NCI-H510A treated with DMSO at 0.1 percent for 48 hours (cell line): ENCODE measurements at places on chromosomes 11 and 22.
A peak's percentile ranks its signal among the peaks of the same experiment; 100 is the strongest.

GRCh38 chr11:43123443-43123842 is 188.4 kb upstream of the API5 start:
- DNase-seq = no peak

DNA sequence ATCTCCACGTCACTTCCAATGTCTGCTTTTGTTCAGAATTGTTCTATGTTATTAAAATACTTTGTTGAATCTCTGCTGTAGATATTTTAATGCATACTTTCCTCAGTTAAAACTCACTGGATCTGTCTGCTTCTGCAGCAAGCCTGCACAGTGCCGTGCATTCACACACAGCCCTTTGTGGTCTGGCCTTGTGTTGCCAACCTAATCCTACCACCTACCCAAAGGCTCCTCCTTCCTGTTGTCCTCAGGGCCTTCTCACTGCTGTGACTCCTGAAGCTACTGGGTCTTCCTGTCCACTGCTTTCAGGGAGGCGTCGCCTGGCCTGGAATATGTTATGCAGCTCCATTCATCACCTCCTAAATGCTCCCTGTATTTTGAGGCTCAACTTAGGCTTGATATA is 67.0 kb downstream of the PPP6R3 start:
- no peak for DNase-seq

DNA sequence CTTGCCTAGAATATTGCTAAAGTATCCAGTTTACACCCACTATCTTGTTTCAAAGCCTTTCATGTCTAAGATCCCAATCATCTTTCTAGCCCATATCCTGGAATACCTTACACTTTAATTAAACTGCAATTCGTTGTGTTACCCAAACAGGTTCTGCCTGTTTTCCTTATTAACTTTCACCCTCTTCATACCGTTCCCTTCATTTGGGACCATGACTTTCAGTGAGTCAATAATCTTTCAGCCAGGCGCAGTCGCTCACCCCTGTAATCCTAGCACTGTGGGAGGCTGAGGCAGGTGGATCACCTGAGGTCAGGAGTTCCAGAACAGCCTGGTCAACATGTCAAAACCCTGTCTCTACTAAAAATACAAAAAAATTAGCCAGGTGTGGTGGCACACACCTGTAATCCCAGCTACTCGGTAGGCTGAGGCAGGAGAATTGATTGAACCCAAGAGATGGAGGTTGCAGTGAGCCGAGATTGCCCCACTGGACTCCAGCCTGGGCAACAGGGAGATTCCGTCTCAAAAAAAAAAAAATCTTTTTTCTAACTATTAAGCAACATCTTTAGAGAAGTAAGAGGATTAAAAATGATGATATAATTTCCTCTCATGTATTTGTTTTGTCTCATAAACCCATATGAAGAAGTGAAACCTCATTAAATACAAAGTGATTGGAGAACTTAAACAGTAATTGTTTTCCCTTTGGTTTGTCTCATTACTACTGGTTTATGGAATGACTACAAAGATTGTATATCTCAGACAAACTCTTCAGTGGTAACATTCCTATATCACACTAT is 20.7 kb downstream of the DMC1 start:
- DNase-seq = peak; percentile 9

DNA sequence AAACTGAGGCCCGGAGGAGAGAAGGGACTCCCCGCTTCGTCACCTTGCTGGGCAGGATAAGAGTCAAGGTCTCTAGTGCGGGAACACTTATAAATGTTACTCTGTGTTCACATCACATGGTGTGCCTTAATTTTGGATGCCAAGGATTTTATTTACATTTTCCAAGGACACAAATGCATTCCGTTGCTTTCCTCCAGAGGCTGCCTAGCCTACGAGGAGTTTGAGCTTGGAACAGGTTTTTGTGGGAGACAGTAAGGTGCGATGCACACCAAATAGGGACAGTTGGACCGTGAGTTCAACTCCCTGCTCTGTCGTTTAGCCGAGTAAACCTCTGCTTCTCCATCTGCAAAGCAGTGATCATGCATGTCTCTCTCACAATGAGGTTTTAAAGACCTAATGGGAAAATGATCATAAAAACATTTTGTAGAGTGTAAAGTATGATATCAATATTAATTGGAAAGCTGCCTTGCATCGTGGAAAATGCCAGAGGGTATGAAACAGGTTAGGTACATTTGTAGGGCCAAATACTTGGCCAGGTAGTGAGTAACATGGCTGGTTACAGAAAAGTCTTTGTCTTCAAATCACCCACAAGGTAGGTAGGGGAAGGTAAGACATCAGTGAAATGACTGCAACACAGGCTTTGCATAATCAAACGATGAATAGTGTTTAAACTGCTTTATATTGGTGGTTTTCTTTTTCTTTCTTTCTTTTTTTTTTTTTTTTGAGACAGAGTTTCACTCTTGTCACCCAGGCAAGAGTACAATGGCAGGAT is 61.8 kb downstream of the ST3GAL4 start:
- DNase-seq = no peak

DNA sequence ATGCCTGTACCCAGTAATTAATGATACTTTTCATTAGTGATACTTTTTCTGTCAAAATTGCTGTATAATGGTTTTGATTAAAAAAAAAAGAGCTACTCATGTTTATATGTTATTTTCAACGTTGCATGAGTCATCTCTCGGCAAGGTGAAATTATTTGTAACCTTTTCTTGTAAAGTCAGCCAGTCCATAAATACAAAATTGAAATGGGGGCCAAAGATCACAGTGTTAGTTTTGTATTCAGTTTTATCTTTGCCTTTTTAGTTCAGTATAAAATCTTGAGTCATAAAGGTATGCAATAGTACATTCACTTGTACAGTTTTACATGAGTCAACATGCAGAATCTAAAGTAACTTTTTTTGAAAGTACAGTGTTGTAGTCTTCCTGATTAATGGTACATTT is 4.3 kb downstream of the ARHGEF12 start:
- DNase-seq = no peak

GRCh38 chr22:28788601-28789000 is 11.8 kb downstream of the XBP1 start:
- DNase-seq = no peak

- no peak for DNase-seq
Observed at GRCh38 chr11:117603932-117604331, 193.1 kb downstream of the DSCAML1 start.

DNA sequence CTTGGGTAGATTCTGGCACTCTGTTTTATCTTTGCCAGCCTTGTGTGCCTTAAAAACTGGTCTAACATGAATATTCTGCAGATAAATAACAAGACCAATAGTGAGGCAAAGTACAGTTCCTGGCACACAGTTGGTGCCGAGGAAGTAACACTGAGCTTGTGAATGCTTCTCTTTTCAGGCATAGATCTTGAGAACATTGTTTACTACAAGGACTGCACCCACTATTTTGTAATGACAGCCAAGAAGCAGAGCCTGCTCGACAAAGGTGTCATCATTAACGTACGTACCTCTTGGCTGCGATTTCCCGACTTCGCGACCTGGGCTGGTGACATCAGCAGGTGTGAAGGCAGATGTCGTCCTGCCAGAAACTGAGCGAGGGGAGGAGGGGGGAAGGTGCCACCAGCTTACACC is 105.7 kb downstream of the MICAL2 start:
- DNase-seq = no peak

GRCh38 chr11:8697054-8697453 is 14.5 kb downstream of the RPL27A start:
- DNase-seq = no peak

DNA sequence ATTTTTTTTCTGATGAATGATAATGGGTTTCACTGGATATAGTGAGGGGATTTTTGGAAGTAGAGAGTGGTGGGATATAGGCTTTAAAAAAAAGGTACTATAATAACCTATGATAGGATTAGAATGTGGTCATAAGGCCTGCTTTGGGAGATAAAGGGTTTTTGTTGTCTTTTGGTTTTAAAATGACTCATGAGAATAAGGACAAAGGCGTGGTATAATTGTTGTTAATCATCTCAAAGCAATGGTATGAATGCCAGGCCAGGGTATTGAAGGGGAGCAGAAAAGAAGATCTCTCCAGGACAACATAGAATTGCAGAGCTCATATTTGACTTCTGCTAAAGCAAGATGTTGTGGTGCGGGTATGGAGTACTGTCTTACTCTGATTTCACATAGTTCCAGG is 579.4 kb downstream of the JRKL start:
- DNase-seq = no peak

DNA sequence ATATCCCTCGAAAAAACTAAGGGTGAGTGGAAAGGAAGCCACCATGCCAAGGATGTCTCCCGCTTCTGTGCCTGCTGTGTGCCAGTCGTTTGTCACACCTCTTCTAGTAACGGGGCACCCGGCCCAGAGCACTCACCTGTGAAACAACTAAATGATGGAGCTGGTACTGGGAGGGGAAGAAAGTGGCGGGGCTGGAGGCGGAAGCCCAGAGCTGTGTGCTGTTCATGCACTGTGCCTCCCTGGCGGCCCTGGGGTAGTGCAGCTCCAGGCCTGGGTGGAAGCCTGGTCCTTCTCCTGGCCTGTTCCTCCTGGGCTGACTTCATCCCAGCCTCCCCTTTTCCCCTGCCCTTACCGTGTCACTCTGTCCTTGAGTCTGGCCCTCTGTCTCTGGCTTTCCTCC is 130.2 kb downstream of the CEP164 start:
- DNase-seq = peak; percentile 53

DNA sequence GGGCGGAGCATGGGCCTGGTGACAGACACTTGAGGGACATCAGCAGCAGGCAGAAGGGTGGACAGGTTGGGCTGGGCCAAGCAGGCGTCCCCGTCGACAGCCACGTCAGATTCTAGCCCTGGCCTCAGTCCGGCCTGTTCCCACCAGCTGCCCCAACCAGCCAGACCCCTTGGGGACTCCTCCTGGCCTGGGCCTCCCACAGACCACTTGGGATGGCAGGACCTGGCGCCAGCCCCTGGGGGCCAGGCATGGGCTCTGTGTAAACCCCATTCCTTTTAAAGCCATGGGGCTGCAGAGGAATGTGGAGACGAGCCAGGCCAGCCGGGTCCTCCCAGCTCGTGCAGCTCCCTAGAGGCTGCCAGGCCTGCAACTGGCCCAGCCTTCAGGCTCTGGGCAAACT is 4.7 kb upstream of the SUSD2 start:
- DNase-seq = no peak

GRCh38 chr11:34416088-34416487 is 22.6 kb upstream of the CAT start:
- DNase-seq = no peak

- DNase-seq = no peak
Observed at GRCh38 chr22:39144101-39144767, 8.2 kb downstream of the CBX7 start.

GRCh38 chr22:19057539-19057938 is 64.7 kb downstream of the DGCR2 start:
- DNase-seq = no peak

- no peak for DNase-seq
Observed at GRCh38 chr11:27612932-27613880, 87.0 kb downstream of the BDNF start.

GRCh38 chr22:43628250-43628649 is 183.9 kb downstream of the EFCAB6 start:
- no peak for DNase-seq

DNA sequence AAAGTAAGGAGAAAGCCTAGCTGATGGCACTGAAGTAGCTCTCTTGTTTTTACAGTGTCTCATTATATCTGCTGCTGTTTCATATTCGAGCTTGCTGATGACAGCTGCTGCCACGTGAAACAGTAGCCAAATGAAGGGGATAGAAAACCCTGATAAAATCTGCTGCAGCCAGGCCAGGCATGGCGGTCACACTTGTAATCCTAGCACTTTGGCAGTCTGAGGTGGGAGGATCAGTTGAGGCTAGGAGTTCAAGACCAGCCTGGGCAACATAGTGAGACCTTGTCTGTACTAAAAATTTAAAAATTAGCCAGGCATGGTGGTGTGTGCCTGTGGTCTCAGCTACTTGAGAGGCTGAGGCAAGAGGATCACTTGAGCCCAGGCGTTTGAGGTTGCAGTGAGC is 13.4 kb downstream of the IFT46 start:
- no peak for DNase-seq

DNA sequence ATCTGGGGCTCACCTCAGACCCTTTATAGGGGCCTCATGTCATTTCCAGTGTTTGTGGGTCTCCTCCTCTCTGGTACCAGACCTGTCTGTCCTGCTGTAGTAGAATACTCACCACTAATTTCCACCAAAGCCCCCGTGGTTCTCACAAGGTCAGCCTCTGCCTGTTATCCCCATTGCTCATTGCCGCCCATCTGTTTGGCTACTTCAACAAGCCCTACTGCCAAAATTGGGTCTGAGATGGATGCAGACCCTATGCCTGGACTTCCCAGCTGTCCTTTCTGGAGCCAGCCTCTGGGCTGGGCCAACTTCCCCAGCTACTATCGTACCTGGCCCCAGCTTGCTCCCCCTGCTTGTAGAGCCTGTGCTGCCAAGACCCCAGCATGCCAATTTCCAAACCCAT is 152.1 kb upstream of the ISX start:
- no peak for DNase-seq

GRCh38 chr22:49151256-49152126 is 676.2 kb downstream of the BRD1 start:
- no peak for DNase-seq

GRCh38 chr22:50146439-50147238 is 23.9 kb upstream of the PANX2 start:
- DNase-seq = peak; percentile 52

DNA sequence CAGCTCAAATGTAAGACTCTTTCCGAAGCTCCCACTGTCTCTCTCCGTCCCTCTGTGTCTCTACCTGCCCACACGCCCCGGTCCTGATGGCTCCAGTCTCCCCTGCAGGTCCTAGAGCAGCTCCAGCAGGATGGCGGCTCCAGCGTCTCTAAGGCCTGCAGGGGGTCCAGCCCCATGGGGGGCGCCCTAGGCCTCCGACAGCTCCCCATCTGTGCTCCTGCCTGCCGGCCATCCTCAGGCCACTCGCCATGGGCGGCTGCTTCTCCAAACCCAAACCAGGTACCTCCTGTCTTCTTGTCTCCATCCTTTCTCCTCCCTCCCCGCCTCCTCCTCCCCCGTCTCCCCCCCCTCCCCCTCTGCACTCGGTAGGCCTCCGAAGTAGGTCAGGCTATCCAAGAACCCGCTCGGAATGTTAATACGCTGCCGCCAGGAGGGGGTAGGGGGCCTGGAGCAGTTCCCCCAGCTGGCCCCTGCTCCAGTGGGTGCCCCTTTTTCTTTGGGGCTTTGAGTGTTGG is 699 bp downstream of the AIFM3 start:
- no peak for DNase-seq

GRCh38 chr11:63710476-63711217 is 29.3 kb downstream of the RTN3 start:
- DNase-seq = no peak

DNA sequence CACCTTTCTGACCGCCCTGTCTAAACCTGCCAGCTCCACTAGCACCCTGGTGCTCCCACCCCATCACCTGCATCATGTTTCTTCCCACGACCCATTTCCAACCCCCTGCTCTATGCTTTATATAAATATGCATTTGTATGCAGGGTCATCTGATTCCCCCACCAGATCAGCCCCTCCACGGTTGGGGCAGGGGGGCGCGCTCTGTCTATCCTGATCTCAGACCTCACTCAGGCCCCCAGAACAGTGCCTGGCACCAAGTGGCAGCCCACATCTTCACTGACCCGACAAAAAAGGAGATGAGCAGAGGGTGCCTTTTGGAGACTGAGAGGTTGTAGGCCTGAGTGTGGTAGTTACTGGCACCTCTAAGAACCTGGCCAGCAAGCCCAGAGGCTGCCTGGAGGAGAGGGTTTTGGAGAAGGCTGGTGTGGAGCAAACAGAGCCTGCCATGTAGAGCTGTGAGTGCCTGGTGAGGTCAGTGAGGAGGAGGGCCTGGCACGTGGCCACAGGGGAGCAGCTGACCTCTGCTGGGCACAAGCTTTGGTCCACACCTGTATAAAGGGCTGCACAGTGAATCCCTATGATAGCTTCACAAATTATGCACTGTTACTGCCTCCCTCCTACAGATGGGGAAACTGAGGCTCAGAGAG is 86.3 kb upstream of the RTL6 start:
- no peak for DNase-seq
